ENCODE measurements at places on chromosomes 2 and 18. TPM values are rescaled to one million over a fixed set of nuclear protein-coding genes. Genes with fewer than 3 reads are reported as not detected.

The TMEM182 gene
- total RNA-seq, result 6.7 TPM

The TMEM178A gene
- total RNA-seq, result 13.6 TPM

The POTEC gene
- not detected for total RNA-seq

The FOXD4L1 gene
- 0.10 TPM for total RNA-seq

The ALMS1 gene
- total RNA-seq, result 44.1 TPM

The CFAP221 gene
- total RNA-seq, result 12.8 TPM

The BOLA3 gene
- 27.1 TPM for total RNA-seq

The HES6 gene
- 22.3 TPM for total RNA-seq

The TGFA gene
- 7.8 TPM for total RNA-seq

DNA sequence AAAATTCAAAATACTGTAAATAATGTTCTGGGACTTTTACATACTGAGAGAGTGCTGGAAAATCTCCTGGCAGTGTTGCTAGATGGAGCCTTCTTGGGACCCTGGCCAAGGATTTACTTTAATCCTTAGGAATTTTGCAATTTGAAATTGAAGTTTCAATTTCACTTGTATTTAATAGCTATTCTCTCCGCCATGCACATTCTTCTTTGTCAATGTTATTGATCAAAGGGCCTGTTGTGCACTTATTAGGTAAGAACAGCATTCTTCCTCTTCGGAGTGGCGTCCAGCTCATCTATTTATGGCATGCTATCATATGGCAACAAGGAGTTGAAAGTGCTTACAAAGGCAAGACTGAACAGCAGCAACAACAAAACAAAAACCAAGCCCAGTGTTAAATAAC is 40.1 kb upstream of the SOS1 start:
- no peak overlapping the region for H3K4me3 ChIP-seq
- H3K27ac ChIP-seq, result no peak overlapping the region
- no peaks in the 10 kb centered on the region for H3K4me1 ChIP-seq
- H3K36me3 ChIP-seq, result no peaks in the 10 kb centered on the region
- no peak for DNase-seq

DNA sequence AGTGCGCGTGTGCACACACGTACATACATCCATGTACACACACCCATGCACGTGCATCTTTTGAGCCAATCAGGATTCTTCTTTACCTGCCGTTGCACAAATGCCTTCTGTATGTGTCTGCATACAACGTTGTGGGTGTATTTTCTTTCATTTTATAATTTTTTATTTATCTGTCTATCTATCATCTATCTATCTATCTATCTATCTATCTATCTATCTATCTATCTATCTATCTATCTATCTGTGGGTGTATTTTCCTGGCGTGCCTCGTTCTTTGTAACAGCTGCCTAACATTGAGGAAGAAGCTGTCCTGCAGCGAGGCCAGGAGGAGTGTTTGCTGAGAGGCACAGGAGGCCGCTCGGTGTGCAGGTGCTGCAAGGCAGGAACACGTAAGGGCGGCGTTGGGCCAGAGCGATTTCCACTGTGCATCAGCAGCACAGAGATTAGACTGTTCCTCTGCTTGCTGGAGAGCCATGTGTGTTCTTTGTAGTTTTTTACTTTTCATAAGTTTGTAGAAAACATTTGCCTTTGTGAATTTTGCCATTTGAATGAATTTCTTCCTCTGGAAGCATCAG is 84.4 kb downstream of the DGKD start:
- H3K27me3 ChIP-seq, result no peaks in the 10 kb centered on the region
- no peak for DNase-seq
- no peak overlapping the region for H3K4me3 ChIP-seq
- H3K36me3 ChIP-seq, result peaks cover 66% of the 10 kb centered on the region
- no peak overlapping the region for H3K27ac ChIP-seq

GRCh38 chr2:19893520-19894133 is 8.2 kb downstream of the TTC32 start:
- DNase-seq, result no peak
- H3K4me3 ChIP-seq, result no peak overlapping the region
- H3K27me3 ChIP-seq, result no peaks in the 10 kb centered on the region
- no peaks in the 10 kb centered on the region for H3K36me3 ChIP-seq

DNA sequence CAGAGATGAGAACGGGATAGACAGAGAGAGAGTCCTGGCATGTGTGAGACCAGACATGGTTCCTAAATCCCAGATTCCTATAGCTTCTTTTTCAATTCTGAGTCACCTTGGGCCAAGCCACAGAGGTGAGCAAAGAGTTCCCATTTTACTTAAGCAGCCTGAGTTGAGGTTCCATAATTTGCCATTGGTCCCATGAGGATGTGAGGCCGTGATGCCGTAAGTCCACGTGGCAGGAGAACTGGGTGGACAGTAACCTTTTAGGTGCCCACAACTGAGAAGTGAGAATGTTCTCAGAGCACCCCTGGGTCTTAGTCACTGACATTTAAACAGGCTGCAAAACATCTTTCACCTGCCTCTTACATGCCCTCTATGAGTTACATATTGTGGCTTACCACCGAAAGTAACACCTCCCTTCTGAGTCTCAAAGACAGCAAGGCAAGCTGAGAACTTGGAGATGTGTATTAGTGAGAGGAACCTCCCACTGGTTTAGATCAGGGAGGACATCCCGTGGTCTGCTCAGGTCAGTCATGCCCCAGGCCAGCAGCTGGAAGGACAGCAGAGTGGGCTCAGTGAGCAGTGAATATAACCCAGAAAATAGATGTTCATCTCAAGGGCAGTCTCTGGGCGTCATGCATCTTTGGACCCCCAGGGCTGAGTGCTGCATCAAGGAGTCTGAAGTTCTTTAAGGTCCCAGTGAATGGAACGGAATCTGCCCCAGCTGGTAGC is 127.9 kb upstream of the LGALSL start:
- DNase-seq, result no peak
- H3K4me1 ChIP-seq, result peaks cover 24% of the 10 kb centered on the region
- H3K36me3 ChIP-seq, result no peaks in the 10 kb centered on the region
- no peak overlapping the region for H3K4me3 ChIP-seq

GRCh38 chr2:235347691-235348090 is 146.2 kb upstream of the AGAP1 start:
- H3K4me1 ChIP-seq, result peaks cover 4% of the 10 kb centered on the region
- no peak overlapping the region for H3K27ac ChIP-seq
- DNase-seq, result no peak
- H3K36me3 ChIP-seq, result no peaks in the 10 kb centered on the region
- no peaks in the 10 kb centered on the region for H3K27me3 ChIP-seq

- no peak overlapping the region for H3K27ac ChIP-seq
- H3K36me3 ChIP-seq, result no peaks in the 10 kb centered on the region
- H3K27me3 ChIP-seq, result no peaks in the 10 kb centered on the region
- H3K4me1 ChIP-seq, result peaks cover 7% of the 10 kb centered on the region
Observed at GRCh38 chr2:113876503-113877387, 13.1 kb upstream of the ACTR3 start.

DNA sequence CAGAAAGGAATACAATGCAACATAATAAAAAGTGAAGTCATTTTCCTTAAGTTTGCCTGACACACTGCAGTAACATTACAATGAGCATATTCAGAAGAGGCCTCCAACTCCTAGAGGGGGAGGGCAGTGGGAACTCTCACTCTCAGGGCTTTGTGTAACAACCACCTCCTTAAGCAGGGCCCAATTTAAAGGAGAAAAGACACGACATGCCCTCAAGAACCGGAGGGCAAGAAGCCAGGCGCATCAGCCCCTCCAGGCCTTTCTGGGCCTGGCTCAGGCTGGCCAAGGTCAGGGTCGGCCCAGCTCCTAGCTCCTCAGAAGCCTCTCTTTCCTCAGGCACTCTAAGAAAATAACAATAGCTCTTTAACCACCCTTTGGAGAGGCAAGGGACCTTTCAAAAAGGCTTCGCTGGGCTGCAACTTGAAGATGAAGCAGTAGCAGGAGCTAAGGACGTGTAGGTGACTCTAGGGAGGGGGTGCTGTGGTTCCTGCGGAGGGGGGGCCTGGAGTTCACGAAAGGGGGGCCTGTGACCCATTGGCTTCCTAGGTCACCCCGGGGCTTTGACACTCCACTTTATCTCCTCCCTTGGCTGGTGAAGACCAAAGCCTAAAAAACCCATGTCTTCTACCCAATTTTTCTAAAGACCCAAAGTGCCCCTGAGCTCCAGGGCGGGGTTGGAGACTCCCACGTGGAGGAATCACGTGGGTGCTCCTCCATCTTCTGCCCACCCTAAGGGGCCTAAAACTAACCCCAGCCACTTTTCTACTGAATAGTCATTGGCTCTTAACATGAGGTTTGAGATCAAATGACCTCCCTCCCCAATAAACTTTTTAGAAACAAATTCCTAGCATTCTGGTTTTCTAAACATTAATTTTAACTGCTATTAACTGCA is 13.3 kb downstream of the SERTAD2 start:
- H3K4me1 ChIP-seq, result peaks cover 34% of the 10 kb centered on the region
- H3K27ac ChIP-seq, result peak overlapping the region; percentile 57
- no peaks in the 10 kb centered on the region for H3K27me3 ChIP-seq
- no peak overlapping the region for H3K4me3 ChIP-seq

DNA sequence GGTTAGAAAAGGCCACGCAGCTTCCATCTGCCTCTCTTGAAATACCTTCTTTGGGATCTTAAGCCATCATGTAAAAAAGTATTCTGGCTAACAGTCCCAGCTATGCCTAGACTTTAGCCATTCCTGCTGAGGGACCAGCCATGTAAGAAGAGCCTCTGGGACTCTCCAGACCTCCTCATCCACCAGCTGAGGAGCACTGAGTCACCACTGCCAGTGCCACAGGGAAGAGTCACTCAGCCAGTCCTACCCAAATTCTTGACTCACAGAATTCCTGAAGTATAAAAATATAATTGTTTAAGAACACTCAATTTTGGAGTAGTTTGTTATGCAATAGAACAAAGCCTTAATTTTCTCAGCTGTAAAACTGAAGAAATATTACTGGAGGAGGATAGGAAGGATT is 436.7 kb downstream of the ZEB2 start:
- H3K27ac ChIP-seq, result no peak overlapping the region
- no peak overlapping the region for H3K4me3 ChIP-seq
- H3K4me1 ChIP-seq, result no peaks in the 10 kb centered on the region
- no peak for DNase-seq

- H3K4me1 ChIP-seq, result no peaks in the 10 kb centered on the region
- DNase-seq, result no peak
- H3K36me3 ChIP-seq, result no peaks in the 10 kb centered on the region
- H3K27ac ChIP-seq, result no peak overlapping the region
Observed at GRCh38 chr2:183089192-183089851, 10.8 kb downstream of the DUSP19 start.

DNA sequence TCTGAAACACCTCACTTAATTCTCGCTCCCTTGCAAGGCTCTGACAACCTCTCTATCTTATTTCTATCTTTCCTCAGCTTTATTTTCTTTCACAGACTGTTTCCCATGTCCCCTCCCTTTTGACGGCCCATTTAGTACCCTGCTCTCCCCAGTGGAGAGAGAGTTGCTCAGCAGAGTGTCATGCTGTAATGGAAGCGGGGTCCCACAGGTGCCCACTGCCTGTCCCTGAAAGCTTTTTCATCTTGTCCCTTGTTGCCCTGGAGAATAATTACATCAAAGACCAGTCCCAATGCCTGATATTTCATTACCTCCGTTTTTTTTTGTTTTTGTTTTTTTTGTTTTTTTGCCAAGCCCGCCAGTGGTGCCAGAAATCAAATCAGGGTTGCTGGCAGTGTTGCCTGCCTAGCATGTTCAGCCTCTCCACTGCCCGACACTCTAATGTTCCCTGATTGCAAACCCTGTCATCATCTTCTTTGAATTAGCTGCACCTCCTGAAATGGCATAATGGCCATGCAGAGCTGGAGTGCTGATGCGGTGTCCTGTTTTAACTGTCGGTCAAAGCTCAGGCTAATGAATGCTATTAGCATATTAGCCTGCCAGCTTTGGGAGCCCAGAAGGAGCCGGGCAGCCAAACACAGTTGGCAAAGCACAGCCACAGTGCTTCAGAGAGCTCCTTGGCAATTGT is 71.2 kb upstream of the CAVIN2 start:
- DNase-seq, result no peak
- H3K27ac ChIP-seq, result no peak overlapping the region
- H3K4me3 ChIP-seq, result no peak overlapping the region
- no peaks in the 10 kb centered on the region for H3K27me3 ChIP-seq

GRCh38 chr18:45439851-45440645 is 175.2 kb upstream of the SLC14A2 start:
- no peak for DNase-seq
- no peak overlapping the region for H3K27ac ChIP-seq
- H3K4me3 ChIP-seq, result no peak overlapping the region
- no peaks in the 10 kb centered on the region for H3K4me1 ChIP-seq
- no peaks in the 10 kb centered on the region for H3K27me3 ChIP-seq
- no peaks in the 10 kb centered on the region for H3K36me3 ChIP-seq

- no peaks in the 10 kb centered on the region for H3K27me3 ChIP-seq
- H3K27ac ChIP-seq, result no peak overlapping the region
- H3K4me3 ChIP-seq, result no peak overlapping the region
- H3K4me1 ChIP-seq, result no peaks in the 10 kb centered on the region
- DNase-seq, result no peak
- no peaks in the 10 kb centered on the region for H3K36me3 ChIP-seq
Observed at GRCh38 chr2:181770150-181770549, 89.8 kb upstream of the NEUROD1 start.
